A549 treated with GW870086 at 1 μM for 4 hours (cell line): ENCODE measurements at places on chromosomes 5 and 9. TPM values are rescaled to one million over a fixed set of nuclear protein-coding genes. Genes with fewer than 3 reads are reported as not detected.

MARCHF3 gene
- total RNA-seq = 0.89 to 1.7 TPM (median 1.4 TPM) in 5 replicates

PRLR gene
- 0.01 to 0.19 TPM (median 0.06 TPM) in 4 of 5 replicates, not detected in the other for total RNA-seq

FOXD4L6 gene
- 0.06 TPM in 1 of 5 replicates, not detected in the others for total RNA-seq

KIF3A gene
- total RNA-seq = 5.4 to 10.1 TPM (median 8.6 TPM) in 5 replicates

PDLIM7 gene
- 65.9 to 84.5 TPM (median 83.1 TPM) in 5 replicates for total RNA-seq
